CD4-positive, CD25-positive, alpha-beta regulatory T cell (primary cell): ENCODE measurements at places on chromosomes 2 and 18. TPM values are rescaled to one million over a fixed set of nuclear protein-coding genes. Genes with fewer than 3 reads are reported as not detected.

The PLCL1 gene
- 37.8 TPM for total RNA-seq

The RIT2 gene
- total RNA-seq, result not detected

The EFR3B gene
- total RNA-seq, result 0.10 TPM

The TUBA3E gene
- total RNA-seq, result not detected

The ERICH2 gene
- not detected for total RNA-seq

The RAD51AP2 gene
- not detected for total RNA-seq

The PCARE gene
- total RNA-seq, result not detected

The HMSD gene
- total RNA-seq, result not detected

The MERTK gene
- 0.20 TPM for total RNA-seq
